ENCODE measurements at places on chromosomes 7 and 10.

- DNase-seq = peak; percentile 37
These were observed 12.3 kb downstream of the CNPY1 start for GRCh38 chr7:155533827-155534690.

GRCh38 chr10:90921906-90922305 is 1.0 kb upstream of the ANKRD1 start:
- no peak for DNase-seq

DNA sequence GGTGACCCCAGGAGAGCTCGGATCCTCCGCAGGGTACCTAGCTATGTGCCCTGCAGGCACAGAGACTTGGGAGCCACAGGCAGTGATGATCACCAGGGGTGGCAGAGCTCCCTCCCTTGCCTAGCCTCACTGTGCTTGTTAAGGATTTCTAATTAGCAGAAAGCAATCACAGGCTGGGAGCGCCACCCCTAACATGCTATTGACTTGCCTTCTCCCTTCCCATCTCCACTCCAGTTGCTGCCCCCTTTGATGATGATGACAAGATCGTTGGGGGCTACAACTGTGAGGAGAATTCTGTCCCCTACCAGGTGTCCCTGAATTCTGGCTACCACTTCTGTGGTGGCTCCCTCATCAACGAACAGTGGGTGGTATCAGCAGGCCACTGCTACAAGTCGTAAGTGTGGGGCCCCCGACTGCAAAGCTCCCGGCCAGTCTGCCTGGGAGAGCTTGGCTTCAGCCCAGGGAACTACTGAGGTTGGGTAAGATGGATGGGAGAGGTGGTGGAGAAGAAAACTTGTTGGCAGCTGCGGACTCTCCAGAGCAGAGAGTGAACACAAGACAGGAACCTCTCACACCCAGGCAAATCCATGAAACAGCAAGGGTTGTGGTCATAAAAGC is 1.2 kb downstream of the PRSS1 start:
- DNase-seq = no peak

DNA sequence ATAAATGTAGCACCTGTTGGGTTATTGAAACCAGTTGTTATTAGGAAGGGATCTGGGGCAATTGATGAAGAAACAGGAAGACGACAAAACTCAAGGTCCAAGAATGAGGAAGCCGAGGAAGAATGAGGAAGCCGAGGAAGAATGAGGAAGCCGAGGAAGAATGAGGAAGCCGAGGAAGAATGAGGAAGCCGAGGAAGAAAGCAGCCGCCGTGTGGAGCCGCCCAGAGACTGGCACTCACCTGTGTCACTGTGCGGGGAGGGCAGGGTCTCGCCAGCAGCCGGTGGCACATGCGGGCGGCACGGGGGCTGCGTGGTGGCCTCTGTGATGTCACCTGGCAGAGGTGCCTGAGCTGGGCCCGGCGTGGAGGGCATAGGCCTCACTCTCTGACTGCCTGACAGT is 71.1 kb upstream of the CFAP46 start:
- peak; percentile 60 for DNase-seq

GRCh38 chr7:108358553-108358952 is 97.7 kb downstream of the NRCAM start:
- DNase-seq = no peak

GRCh38 chr10:103980288-103980906 is 13.5 kb downstream of the SLK start:
- no peak for DNase-seq

- peak; percentile 32 for DNase-seq
These were observed 71.9 kb downstream of the FOXL3 start for GRCh38 chr7:361680-362401.

DNA sequence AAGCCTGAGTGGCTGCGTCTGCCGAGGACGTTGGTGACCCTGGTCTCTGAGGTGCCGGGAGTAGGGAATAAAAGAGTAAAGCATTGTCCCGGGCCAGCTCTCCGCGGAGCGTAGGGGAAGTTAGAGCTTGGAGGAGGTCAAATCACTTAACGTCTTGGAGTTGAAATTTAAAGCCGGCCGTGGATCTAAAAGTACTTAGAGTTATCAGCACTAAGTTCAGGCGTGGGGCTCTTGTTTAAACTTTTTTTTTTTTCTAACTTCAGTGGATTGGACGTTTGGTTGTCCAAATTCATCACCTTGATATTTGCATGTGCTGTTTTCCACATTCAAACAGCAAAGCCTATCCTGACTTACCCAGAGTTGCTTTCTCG is 700 bp downstream of the NIPSNAP2 start:
- no peak for DNase-seq

- no peak for DNase-seq
These were observed 237.2 kb upstream of the ZNF32 start for GRCh38 chr10:43885842-43886241.

- DNase-seq = no peak
These were observed 32.1 kb downstream of the ASB4 start for GRCh38 chr7:95517870-95518269.

- DNase-seq = peak; percentile 27
These were observed 221.7 kb downstream of the PLXNA4 start for GRCh38 chr7:132354527-132354926.

DNA sequence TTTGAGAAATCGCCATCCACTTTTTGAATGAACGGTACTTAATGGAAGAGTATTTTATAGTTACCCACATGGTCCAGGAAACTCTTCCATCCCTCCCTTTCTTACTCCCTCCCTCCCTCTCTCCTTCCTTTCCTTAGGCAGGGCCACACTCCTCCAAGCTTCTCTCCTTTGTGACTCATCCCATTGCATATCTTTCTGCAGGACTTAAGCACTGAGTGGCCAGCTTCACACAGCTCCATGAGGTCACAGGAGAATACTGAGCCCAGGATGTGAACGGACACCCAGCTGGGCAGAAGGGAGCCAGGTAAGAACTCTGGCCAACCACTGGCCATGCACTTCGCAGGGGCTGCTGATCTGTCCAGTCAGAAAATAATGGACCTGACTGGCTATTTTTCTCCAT is 189.7 kb upstream of the ADCY1 start:
- DNase-seq = no peak

DNA sequence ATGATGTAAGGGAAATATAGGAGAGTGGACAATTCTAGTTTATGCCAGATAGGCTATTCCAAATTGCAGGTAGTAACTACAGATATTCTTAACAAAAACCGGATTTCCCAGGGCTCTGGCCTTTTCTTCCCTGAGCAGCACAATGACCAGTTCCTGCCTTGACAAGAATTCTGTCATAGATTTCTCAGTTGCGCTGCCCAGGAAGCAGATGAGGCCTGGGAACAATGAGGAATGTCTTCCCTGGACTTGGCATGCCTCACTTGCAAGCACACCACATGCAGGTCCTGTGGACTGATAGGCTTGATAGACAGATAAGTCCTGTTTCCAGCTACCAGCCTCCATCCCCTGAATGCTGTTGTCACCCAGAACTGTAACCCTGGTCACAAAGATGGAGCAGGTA is 174.5 kb upstream of the PRSS58 start:
- no peak for DNase-seq

- DNase-seq = no peak
These were observed 183.1 kb upstream of the SEMA3E start for GRCh38 chr7:83832009-83832408.

GRCh38 chr7:155418304-155418703 is 39.6 kb upstream of the EN2 start:
- DNase-seq = no peak

GRCh38 chr7:12716134-12716681 is 28.8 kb downstream of the ARL4A start:
- DNase-seq = no peak

DNA sequence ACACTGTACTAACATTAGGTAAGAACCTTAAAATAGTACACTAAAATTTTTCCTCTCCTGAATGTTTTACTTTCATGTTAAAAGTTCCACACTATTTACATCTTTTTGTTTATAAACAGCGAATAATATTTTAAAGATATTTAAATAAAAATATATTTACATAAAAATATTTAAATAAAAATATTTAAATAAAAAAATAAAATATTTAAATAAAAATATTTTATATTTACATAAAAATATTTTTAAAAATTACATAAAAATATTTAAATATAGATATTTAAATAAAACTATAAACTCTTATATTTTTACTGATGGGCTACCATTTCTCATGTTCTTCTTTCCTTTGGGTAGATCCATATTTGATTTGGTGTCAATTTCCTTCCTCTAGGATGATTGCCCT is 619.0 kb downstream of the ANKRD7 start:
- no peak for DNase-seq

DNA sequence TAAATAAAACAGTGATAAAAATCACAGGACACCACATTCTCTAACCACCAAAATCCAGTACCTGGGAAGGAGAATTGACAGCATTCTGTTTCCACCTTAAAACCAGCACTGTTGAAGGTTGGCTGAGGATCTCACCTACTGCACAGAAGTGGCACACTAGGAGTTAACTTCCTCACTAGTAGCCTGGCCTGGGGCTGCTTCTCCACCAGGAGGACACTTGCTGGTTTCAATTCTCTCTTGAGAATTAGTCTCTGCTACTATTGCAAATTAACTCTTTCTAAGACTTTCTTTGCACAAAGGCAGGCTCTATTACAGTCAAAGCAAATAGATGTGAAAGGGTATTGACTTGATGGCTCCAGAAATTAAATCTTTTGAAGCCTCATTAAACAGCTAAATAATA is 2.3 kb upstream of the CTTNBP2 start:
- DNase-seq = peak; percentile 67

DNA sequence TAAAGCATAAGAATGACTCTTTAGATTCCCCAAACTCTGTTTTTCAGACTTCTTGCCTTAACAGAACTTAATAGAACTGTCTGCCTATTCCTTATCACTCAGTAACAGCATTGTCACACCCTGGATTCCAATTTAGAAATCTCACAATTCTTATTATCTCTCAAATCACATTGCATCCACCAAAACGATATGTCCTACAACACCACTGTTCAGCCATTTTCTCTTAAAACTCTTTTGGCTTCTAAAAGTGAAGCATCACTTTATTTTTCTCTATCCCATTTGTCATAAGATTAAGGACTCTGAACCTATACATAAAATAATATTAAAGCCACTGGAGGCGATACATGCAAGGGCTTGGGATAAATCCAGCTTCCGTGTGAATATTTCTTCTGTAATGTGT is 1.2 kb upstream of the CPED1 start:
- DNase-seq = no peak

DNA sequence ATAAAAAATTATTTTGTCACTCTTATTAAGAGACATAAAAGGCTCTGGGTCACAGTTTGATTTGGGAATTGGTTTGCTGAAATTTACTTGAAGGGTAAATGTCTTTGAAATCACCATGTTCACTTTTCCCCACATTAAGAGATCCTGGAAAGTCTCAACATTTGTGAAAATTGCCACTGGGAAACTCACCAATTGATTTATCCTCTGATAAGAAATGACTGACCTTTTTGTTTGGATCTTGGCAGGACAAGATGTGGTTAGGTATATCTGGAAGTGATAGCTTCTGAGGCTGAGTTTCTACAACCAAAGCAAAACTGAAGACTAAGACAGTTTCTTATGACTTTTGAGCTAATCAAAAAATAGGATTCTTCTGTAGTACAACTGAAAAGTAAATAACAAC is 107.1 kb upstream of the TMEM106B start:
- no peak for DNase-seq

GRCh38 chr7:151923097-151923876 is 33.0 kb upstream of the GALNTL5 start:
- DNase-seq = peak; percentile 88

DNA sequence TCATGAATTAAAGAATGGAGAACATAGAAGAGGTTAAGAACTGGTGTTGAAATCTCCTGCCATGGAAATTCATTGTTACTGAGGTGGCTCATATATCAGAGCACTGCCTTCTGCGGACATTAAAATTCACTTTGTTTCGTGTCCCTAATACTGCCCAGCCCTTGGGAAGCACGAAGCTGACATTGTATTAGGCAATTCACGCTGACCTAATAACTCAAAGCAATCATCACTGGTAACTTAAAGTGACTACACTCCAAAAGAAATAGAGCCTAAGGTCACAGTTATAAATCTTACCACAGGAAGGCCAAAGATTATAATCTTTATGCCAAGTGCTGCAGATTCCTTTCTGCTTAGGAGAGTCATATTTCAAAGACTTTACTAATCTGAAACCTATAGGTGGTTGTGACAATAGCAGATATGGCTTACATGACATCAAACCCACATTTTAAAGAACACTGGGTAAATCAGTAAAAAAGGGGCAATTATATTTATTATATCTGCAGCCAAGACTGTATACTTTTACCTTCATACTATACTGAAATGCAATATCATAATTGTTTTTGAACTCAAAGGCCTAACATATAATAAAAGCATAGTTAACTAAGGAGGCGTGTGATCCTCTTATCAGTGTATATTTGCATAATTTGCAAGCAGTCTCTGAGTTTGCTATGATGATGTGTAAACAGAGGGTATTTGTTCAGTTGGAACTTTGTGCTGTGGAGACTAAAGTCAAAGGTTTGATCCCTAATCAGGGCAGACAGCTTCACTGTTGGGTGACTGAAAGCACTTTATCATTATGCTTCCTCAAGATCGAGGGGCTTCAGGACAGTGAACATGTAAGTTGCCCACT is 51.9 kb upstream of the CAPZA2 start:
- no peak for DNase-seq

- peak; percentile 97 for DNase-seq
These were observed at the start of gene TBC1D12 for GRCh38 chr10:94402204-94402842. Gene TBC1D12, plus strand, starts transcription at chr10:94402541. Its CDS starts 73 bp downstream, at chr10:94402614.

- DNase-seq = no peak
These were observed 8.8 kb downstream of the DEPP1 start for GRCh38 chr10:44969854-44970253.

- DNase-seq = no peak
These were observed 24.0 kb downstream of the ELFN1 start for GRCh38 chr7:1693991-1694524.

- peak; percentile 81 for DNase-seq
These were observed 405 bp upstream of the ENTPD1 start for GRCh38 chr10:95755511-95756004.

GRCh38 chr10:32139223-32140073 is 83.2 kb upstream of the KIF5B start:
- DNase-seq = peak; percentile 96

DNA sequence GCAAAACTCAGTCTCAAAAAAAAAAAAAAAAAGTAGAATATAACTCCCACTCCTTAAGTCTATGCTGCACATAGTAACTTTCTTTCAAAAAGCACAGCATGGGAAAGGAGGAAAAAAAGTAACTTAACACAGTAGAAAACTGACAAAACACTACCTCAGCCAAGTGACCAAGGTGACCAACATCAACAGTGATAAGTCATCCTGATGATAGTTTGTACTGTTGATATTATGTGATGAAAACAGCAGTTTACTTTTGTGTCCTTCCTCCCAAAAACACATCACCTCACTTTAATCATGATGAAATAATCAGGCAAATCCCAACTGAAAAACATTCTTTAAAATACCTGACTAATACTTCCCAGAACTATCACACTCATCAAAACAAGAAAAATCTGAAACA is 29.3 kb upstream of the MAT1A start:
- DNase-seq = no peak

DNA sequence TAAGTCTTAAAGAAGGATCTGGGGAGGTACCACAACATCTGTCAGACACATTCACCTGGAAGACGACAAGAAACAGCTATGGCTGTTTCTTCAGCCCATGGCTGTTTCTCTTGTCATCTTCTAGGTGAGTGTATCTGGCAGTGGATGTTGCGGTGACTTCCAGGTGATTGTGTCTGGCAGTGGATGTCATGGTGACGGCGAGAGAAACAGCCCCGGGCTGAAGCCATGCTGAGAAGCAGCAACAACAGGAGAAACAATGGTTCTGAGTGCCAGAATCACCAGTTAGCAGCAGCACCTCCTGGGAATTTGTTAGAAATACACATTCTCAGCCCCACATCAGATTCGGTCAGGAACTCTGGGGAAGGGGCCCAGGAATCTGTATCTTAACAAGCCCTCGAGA is 68.6 kb upstream of the SYPL1 start:
- DNase-seq = no peak

Measured in suppressor macrophage (primary cell).